Cortex of kidney (tissue), 1 donor: ENCODE measurements at places on chromosomes 5 and 9.

DNA sequence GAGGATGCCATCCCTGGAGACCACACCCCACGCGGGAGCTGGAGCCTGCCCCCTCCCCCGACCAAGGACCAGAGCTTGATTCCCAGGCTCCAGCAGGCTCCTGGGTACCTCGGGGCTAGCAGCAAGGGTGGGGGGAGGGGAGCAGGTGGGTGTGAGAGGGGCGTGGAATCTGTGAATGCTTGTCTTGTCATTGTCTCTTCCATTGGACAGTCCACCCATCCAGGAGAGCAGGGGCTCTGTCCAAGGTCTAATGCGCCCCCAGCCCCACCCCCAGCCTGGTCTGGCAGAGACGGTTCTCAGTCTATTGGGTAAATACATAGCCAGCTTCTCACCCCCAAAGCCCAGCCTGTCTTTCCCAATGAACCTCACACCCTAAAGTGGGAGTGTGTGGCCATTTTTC, 22.8 kb downstream of the URM1 start:
- no peak for DNase-seq

DNA sequence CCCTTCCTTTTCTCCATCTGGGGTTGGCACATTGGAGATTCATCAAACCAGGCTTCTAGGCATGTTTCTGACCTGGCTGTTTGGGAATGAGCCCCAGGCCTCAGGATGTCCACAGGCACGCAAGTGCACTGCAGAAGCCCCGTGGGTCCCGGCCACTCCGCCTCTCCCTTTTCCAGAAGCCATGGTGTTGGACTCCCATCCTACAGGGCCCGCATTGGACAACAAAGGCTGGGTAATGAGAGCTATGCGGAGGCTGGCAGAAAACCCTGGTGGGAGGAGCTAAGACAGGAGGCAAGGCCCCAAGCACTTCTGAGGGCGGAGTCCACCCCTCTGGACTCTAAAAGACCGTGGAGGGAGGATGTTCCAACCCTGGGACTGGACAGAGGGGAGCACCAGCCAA, 160.6 kb downstream of the OLFM1 start:
- no peak for DNase-seq

DNA sequence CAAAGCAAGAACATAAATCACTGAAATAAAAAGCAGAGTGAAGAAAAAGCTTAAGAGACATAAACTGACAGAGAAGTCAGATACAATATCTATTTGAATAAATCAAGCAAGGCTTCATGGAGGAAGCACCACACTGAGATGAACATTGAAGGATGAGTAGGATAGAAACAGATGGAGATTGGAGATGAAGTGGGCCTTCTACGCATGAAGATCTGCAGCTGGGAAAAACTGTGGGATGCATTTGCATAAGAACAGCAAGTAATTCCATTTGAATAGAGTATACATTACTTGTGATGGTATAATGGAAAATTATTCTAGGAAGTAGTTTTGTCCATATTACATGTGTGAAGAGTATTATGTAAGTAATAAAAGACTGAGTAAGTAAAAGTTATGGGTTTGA, 16.5 kb downstream of the NMUR2 start:
- DNase-seq: no peak

GRCh38 chr5:97243353-97243752, 60.3 kb upstream of the RIOK2 start:
- no peak for DNase-seq

- DNase-seq: no peak
Measured at GRCh38 chr5:59097116-59097515, 514.2 kb downstream of the RAB3C start.

GRCh38 chr9:104879555-104880309, 48.2 kb downstream of the ABCA1 start:
- no peak for DNase-seq

DNA sequence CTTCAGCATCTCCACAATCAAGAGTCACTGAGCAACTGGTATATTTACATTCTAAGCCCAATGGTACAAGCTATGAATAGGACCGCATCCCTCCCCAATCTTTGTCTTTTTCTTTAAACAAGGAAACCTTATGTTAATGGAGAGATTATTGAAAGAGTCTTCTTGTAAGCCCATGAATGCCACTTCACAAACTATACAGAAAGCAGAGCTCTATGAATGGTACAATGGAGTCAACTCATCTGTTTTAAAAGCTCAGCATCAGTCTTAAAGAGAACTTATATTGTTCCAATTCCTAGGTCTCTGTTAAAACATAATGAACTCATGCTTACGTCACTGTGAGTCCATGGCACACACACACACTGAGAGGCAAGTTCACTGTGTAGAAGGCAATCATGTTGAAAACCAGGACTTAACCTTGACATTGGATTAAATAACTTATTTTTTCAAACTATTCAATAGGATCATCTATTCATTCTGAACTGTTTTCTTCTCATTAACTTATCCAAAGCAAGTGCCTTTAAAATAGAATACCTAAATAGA, 4.5 kb downstream of the NREP start:
- DNase-seq: no peak

DNA sequence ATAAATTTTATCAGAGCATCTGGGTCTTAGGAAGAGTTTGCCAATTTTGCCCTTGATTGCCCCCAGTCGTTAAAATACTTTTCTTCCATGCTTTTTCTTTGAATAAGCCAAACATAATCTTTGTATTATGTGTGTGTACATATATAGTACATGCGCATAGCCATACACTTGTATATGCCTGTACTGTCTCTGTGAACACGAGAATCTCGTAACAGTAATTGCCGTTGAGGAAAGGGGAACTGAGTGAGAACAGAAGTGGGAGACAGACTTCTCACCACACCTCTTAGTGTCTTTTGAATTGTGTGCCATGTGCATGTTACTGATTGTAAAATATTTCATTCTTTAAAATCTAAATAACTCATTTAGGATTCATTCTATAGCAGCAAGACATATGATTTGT, 79.6 kb upstream of the GRHPR start:
- no peak for DNase-seq

- DNase-seq: no peak
Measured at GRCh38 chr5:104573949-104574709, 1011.5 kb upstream of the NUDT12 start.

GRCh38 chr9:22064957-22065356, 55.9 kb upstream of the CDKN2B start:
- DNase-seq: no peak

- no peak for DNase-seq
Measured at GRCh38 chr5:39373791-39374190, 9.5 kb upstream of the C9 start.

- DNase-seq: no peak
Measured at GRCh38 chr5:81513473-81513872, 119.5 kb upstream of the ACOT12 start.

DNA sequence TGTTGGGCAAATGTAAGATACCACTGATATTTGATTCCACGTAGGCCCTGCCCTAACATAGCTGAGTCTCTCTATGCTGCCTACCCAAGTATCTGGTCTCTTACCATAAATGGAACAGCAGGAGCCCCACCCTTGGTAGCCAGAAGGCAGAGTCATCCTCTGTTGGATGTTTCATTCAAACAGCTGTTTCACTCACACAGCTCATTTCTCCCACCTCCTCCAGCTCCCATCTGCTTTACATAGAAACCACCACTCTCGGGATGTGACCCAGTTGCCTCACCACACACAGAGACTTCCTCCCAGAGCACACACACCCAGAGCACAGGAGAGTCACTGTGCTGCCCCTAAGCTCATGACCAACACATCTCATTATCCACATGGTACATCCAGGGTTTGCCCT, 165.3 kb downstream of the TMEM167A start:
- no peak for DNase-seq

DNA sequence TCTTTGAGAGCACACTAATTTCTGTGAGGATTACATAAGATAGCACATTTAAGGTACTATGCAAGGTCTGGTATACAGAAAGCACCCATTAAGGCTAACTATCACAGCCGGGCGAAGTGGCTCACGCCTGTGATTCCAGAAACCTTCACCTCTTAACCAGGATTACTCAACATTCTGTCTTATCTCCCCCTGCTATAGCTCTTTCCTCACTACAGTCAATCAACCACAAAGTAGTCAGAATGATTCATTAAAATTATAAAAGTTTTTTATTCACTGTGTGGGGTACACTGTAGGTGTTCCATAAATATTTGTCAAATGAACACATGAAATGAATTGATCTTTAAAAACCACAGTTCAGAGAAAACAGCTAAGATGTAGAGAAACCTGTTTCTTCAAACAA, 48.7 kb downstream of the CHD1 start:
- no peak for DNase-seq

DNA sequence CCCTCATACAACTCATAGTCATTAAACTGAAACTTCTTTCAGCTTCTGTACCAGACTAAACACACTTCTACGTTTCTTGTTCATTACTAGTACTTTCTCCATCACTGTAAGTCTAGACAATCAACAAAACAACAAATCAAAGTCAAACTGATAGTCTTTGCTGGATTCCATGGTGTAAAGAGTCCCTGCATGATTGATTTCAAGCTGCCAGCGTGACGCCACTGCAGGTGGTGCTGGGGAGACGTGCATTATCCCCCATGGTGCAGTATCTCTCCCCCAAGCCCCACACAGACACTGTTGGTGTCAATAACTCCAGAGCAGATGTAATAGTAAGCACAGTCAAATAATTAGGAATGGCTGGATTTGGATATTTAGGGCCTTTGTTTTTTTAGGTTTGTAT, 10.7 kb upstream of the SLC2A8 start:
- DNase-seq: no peak

DNA sequence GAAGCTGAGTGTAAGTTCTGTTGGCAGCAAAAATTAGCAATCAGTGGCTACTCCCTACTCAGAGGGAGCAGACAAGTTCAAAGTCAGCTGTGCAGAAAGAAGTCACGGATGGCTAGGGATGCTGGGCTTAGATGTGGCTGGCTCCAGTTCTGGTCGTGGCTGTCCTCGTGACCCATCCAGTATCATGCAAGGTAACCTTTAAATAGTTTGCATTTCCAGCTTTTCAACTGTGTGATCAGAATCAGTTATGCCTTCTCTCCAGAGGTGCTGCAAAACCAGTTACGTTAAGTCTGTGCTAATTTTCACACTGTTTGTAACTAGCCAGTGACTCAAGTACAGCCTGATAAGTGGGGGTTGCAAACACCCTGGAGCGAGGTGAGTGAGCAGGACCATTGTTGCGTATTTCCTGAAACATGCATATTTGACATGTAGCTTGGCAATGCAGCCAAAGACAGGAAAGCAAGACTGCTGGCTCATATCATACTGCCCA, 302.4 kb downstream of the ATPSCKMT start:
- DNase-seq: no peak

DNA sequence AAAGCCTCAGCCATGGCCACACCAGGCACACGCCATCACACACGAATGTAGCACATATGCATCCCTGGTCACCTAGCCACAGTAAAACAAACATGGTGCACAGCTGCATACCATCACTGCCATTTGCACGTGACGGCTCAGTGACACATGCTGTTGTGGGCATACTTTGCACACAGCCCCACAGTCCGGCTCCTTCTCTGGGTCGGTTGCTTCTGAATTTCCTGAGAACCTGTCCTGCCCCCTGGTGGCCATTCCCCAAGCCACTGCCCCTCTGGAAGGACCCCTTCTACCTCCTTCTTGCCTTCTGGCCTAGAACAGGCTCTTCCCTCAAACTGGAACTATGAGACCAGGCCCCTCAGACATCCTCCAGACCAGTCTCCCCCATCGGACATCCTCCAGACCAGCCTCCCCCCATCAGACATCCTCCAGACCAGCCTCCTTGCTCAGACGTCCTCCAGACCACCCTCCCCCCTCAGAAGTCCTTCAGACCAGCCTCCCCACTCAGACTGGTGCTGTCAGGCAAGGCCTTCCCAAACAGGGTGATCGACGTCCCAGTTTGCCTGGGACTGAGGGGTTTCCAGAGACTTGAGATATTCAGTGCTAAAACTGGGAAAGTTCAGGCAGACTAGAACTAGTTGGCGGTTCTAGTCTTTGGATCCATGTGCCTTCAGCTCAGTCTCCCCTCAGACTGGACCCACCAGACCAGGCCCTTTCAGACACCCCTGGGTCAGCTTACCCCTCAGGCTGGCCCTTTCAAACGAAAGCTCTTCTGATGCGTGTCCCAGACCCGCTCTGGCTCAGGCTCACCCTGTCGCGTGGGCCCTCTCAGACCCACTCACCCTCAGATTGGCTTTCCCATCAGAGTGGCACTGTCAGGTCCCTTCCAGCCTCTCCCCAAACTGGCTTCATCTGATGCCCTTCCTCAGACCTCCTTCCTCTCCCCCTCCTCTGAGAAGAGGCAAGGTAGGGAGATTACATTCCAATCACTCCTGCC, 24.3 kb upstream of the ENHO start:
- no peak for DNase-seq

DNA sequence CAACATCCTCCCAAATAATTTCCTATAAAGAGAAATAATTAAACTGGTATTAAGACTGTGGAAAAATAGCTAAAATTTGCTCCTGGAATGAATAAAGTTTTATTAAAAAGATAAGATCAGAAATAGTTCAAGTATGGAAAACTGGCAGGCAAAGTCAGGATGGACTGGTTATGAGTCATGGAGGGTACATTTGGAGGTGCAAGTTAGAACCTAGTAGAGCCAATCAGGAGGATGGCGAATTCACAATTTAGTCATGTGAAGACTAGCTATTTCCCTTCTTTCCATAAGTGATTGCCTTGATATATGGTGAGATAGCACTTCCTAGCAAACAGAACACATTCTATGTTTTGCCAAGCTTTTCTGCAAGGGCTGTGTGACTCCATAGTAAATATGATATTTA, 1303.5 kb downstream of the EFNA5 start:
- DNase-seq: no peak

DNA sequence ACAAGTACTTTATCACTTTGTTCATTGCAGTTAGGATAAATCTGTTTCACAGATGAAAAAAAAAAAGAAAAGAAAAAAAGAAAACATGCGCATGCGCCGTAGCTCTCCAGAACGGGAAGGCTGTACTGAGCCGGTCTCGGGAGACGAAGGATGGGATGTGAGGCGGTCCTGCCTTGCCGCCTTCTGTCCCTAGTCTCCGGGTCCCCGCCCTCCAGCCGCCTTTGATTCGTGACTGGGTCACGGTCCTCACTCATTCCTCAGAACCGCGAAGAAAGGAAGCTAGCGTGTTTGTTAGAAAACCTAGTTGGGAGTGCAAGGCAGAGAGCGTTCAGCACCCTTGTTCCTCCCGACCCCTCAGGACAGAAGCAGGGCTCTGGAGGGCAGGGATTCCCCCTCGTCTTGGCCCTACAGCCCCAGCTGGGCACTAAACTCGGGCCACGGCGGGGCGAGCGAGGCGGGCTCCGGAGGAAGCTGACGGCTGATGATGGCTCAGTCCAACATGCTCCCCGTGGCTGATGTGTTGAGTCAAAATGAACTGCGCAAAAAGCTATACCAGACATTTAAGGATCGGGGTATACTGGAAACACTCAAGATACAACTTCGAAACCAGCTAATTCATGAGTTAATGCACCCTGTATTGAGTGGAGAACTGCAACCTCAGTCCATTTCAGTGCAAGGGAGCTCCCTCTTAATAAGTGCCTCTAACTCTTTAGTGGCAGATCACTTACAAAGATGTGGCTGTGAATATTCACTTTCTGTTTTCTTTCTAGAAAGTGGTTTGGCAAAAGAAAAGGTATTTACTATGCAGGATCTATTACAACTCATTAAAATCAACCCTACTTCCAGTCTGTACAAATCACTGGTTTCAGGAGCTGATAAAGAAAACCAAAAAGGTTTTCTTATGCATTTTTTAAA, 40.0 kb downstream of the CPLANE1 start:
- DNase-seq: no peak
